Activated CD4-positive, alpha-beta memory T cell treated with anti-CD3 and anti-CD28 coated beads for 36 hours (primary cell): ENCODE measurements at places on chromosomes 2 and 18. TPM values are rescaled to one million over a fixed set of nuclear protein-coding genes. Genes with fewer than 3 reads are reported as not detected.

CCDC85A gene
- not detected for total RNA-seq

TUBA3E gene
- not detected for total RNA-seq

DNA sequence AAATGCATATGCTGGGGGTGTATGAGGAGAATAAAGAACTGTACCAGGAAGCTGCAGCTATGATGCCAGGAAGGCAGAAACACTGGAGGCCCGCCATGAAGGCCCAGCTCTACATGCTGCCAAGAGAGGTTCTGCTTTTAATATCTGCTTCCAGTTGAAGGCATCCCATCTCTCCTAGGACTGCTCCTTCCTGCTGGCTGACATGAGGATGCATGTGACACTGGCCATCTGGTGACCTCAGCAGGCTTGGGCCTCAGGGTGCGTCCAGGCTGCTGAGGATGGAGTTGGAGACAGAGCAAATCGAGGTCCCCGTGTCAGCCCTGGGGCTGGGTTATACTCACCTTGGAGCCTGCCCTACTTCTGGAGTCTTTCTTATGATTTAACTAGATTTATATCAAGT is 49.0 kb downstream of the PSMG2 start:
- no peak overlapping the region for H3K27ac ChIP-seq
- no peak for DNase-seq
- no peaks in the 10 kb centered on the region for H3K36me3 ChIP-seq
- H3K27me3 ChIP-seq, result no peaks in the 10 kb centered on the region
- peaks cover 11% of the 10 kb centered on the region for H3K4me1 ChIP-seq
- H3K4me3 ChIP-seq, result no peak overlapping the region

DNA sequence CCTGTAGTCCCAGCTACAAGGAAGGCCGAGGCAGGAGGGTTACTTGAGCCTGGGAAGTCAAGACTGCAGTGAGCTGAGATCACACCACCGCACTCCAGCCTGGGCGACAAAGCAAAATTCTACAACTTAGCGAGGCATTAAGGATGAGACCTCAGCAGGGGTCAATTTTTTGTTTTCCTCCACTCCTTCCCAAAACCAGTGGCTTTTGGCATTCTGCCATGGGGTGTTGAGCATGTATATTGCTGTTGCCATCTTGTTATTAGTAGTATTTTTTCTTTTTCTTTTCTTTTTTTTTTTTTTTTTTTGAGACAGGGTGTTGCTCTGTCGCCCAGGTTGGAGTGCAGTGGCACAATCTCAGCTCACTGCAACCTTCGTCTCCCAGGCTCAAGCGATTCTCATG is 8.9 kb upstream of the GIGYF2 start:
- no peaks in the 10 kb centered on the region for H3K36me3 ChIP-seq
- H3K27ac ChIP-seq, result no peak overlapping the region
- no peaks in the 10 kb centered on the region for H3K4me1 ChIP-seq
- no peak for DNase-seq
- no peak overlapping the region for H3K4me3 ChIP-seq
- no peaks in the 10 kb centered on the region for H3K27me3 ChIP-seq

- H3K4me3 ChIP-seq, result no peak overlapping the region
- H3K27ac ChIP-seq, result no peak overlapping the region
- no peaks in the 10 kb centered on the region for H3K36me3 ChIP-seq
These were observed 160.8 kb downstream of the TGIF1 start for GRCh38 chr18:3610813-3611212.
